ENCODE measurements at places on chromosomes 5 and 9. TPM values are rescaled to one million over a fixed set of nuclear protein-coding genes. Genes with fewer than 3 reads are reported as not detected.
A peak's percentile ranks its signal among the peaks of the same experiment; 100 is the strongest.

Gene ENTPD2
- total RNA-seq = 11.5 TPM

GRCh38 chr9:129558551-129559505 lies 62.1 kb downstream of the C9orf50 start:
- no peaks in the 10 kb centered on the region for H3K36me3 ChIP-seq
- H3K4me1 ChIP-seq = no peaks in the 10 kb centered on the region

Gene TUSC1
- total RNA-seq = 25.1 TPM

Gene ASS1
- 156 TPM for total RNA-seq

Gene SLC34A3
- 0.48 TPM for total RNA-seq

Gene PRELID2
- 21.8 TPM for total RNA-seq

GRCh38 chr5:76351176-76351575 lies 51.9 kb upstream of the IQGAP2 start:
- no peaks in the 10 kb centered on the region for H3K27me3 ChIP-seq
- no peaks in the 10 kb centered on the region for H3K4me1 ChIP-seq
- DNase-seq = no peak
- H3K27ac ChIP-seq = no peak overlapping the region
- H3K4me3 ChIP-seq = no peak overlapping the region

DNA sequence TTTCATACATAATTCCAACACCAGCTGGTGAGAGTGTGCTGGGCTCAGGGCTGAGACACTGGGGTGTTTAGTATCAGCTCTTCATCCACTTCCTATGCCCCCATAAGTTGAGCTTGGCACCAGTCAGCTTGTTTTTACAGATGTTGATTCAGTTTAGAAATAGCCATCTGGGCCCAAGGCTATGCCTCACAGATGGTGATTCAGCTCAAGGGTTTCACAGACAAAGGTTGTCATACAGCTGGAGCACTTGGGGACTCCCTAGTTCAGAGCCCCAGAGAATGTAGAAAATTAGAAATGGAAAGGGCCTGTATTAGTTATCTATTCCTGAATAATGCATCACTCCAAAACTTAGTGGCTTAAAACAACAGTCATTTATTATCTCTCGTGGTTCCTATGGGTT lies 10.3 kb upstream of the CRHBP start:
- no peaks in the 10 kb centered on the region for H3K36me3 ChIP-seq
- H3K4me3 ChIP-seq = no peak overlapping the region
- H3K27ac ChIP-seq = no peak overlapping the region

- H3K27me3 ChIP-seq = no peaks in the 10 kb centered on the region
- no peak for DNase-seq
- H3K27ac ChIP-seq = peak overlapping the region; percentile 28
- H3K4me1 ChIP-seq = peaks cover 3% of the 10 kb centered on the region
Measured at GRCh38 chr9:2496169-2496568, 125.4 kb upstream of the VLDLR start.

DNA sequence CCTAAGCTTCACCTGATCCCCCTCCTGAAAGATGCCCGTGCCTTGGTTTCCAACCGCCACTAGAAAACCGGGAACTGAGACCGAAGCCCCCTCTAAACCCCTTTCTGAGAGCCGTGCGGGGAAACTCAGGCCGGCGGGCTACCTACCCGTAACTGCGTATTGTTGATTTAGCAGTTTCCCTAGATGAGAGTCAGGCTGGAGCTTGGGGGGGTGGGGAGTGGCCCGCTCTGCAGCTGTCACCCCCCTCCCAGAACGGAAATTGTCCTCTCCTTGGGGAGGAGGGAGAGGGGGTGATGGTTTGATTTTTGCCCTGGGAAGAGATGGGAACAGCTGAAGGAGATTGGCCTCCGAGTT lies 2.5 kb downstream of the CXXC5 start:
- H3K4me3 ChIP-seq = peak overlapping the region; percentile 79
- DNase-seq = no peak
- H3K4me1 ChIP-seq = peaks cover 1% of the 10 kb centered on the region
- no peaks in the 10 kb centered on the region for H3K27me3 ChIP-seq

DNA sequence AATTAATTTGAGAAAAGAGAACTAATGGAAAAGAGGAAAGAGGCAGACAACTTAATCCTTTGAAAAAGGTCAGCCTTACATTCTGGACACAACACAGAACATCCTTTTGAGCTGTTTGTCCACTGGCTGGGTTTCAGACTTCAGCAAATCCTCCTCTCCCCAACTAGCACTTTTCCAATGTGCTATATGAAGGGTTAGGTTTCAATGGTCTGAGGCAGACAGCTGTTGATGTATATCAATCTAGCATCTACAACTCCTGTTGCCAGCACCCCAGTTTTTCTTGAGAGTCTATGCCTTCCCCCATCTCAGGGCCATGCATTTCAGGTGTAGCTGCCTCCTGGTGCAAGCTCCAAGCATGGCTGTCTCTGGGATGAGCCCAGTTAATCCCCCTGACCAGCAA lies 174.2 kb downstream of the TRIM32 start:
- no peaks in the 10 kb centered on the region for H3K36me3 ChIP-seq
- no peaks in the 10 kb centered on the region for H3K27me3 ChIP-seq
- H3K4me1 ChIP-seq = no peaks in the 10 kb centered on the region
- no peak for DNase-seq

GRCh38 chr9:77156646-77157371 lies 20.5 kb upstream of the VPS13A start:
- H3K4me1 ChIP-seq = no peaks in the 10 kb centered on the region
- H3K27me3 ChIP-seq = no peaks in the 10 kb centered on the region
- no peak for DNase-seq
- no peak overlapping the region for H3K27ac ChIP-seq
- H3K36me3 ChIP-seq = no peaks in the 10 kb centered on the region

Gene OLFML2A
- total RNA-seq = 86.5 TPM

DNA sequence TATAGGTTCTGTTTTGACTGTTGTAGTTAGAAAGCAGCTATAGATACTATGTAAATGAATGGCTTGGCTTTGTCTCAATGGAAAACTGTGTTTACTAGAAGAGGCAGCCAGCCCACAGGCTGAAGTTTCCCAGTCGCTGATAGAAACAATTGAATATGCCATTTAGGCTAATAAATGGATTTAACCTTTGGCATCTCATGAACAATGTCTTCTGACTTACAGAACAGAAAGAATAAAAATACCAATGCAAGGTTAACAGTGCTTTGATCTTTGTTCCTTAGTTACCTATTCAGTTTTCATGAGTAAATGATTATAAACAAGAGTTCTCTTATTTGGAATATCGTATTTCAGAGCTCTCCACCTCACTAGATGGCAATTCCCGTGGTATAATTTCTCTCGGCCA lies 120.6 kb downstream of the PAM start:
- no peak overlapping the region for H3K27ac ChIP-seq
- H3K4me1 ChIP-seq = peaks cover 3% of the 10 kb centered on the region
- no peaks in the 10 kb centered on the region for H3K27me3 ChIP-seq
- no peaks in the 10 kb centered on the region for H3K36me3 ChIP-seq
- DNase-seq = no peak
- no peak overlapping the region for H3K4me3 ChIP-seq

- no peak overlapping the region for H3K27ac ChIP-seq
- no peak overlapping the region for H3K4me3 ChIP-seq
- no peaks in the 10 kb centered on the region for H3K27me3 ChIP-seq
- DNase-seq = no peak
- H3K36me3 ChIP-seq = no peaks in the 10 kb centered on the region
Measured at GRCh38 chr5:173772384-173773059, 115.6 kb upstream of the CPEB4 start.

Gene ZNF366
- total RNA-seq = 20.0 TPM

Gene KIAA0825
- 34.6 TPM for total RNA-seq

DNA sequence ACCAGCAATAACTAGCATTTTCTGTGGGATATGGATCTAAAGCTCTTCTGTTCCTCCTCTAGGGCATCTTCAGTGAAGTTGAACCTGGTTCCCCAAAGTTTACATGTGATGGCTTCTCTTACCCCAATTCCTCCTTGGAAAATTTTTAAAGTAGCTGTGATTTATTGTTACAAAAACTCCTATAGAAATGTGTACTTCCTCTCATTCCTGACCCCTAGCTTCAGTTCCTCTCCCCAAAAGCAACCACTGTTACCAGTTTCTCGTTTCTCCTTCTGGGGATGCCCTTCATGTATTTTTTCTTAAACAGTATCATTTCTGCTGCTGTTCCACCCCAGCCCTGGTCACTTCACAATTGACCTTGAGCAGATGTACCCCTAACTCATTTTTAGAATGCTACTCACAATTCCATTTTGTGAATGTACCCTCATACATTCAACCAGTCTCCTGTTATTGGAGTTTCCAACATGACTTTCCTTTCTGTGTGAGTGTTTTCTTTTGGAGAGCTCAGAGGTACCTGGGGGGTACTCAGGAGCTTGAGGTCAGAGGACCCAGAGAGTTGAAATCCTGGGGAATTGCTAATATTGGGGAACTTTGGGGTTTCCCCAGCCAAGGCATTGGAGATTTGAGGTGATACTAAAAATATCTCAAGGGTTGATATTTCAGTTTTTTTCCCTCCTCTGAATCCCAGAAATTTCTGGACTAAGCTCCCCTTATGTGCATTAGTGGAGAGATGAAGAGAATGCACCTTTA lies 18.6 kb upstream of the GLRX start:
- H3K4me1 ChIP-seq = no peaks in the 10 kb centered on the region
- H3K27me3 ChIP-seq = no peaks in the 10 kb centered on the region
- no peaks in the 10 kb centered on the region for H3K36me3 ChIP-seq
- H3K4me3 ChIP-seq = no peak overlapping the region
- DNase-seq = no peak

Gene OR2Y1
- total RNA-seq = not detected

Gene ITK
- total RNA-seq = 0.41 TPM

DNA sequence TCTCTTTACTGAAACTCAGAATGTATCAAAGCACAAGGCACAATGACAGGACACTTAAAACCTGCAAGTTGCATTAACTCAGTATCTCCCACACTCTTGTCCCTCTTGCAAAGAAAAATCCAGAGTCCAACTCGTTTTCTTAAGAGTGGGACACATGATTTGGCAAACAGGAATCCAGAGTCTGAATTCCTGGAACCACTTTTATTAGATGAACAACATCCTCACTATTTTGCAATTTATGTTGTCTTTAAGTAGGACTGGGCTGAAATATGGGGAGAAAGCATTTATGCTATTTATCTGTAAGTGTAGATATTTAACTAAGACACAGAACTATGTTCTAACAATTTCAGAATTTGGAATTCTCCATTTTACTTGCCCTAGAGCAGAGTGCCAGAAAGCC lies 69.1 kb downstream of the ABCA1 start:
- H3K36me3 ChIP-seq = no peaks in the 10 kb centered on the region
- H3K4me1 ChIP-seq = no peaks in the 10 kb centered on the region
- H3K27me3 ChIP-seq = no peaks in the 10 kb centered on the region
- no peak for DNase-seq
- peak overlapping the region; percentile 9 for H3K27ac ChIP-seq

GRCh38 chr5:75023368-75024159 lies 28.8 kb downstream of the GCNT4 start:
- no peaks in the 10 kb centered on the region for H3K27me3 ChIP-seq
- no peak overlapping the region for H3K27ac ChIP-seq
- H3K4me1 ChIP-seq = no peaks in the 10 kb centered on the region

DNA sequence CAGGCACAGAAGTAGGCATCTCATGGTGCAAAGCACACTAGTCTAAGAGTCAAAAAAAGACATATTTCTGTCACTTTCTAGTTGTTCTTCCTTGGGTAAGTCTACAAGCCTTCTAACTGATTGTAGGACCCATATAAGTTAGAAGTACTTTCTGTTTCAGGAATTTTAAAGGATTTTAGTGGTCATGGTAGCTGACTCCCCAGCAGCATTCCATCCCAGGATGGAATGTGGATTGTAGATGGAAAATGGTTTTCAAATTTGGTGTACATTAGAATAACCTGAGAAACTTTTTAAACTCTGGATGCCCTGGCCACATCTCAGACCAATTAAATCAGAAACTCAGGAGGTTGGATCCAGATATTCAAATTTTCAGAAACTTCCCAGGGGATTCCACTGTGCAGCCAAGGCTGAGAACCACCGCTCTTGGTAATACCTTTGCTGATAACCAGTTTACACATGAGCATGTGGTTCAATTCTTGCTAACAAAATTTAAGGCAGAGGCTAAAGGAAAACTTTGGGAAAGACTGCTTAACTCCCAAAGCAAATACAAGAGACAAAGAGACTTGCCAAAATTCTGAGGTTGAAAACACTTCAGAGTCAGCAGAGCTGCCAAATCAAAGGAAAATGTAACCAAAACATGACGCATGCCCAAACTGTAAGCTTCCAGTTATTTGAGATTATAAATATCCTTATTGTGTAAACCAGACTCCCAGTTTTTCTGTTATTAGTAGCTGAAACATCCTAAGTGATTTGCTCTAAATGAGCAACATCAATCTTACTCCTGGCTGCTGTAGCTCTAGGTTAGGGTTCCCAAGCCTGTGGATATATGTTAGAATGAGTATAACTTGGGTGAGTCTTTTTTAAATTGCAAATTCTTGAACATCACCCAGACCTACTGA lies 145.4 kb upstream of the MTAP start:
- H3K4me3 ChIP-seq = no peak overlapping the region
- H3K27ac ChIP-seq = no peak overlapping the region
- no peak for DNase-seq
- H3K4me1 ChIP-seq = no peaks in the 10 kb centered on the region
- H3K27me3 ChIP-seq = no peaks in the 10 kb centered on the region

Gene MAP3K1
- 95.3 TPM for total RNA-seq

Measured in uterus (tissue), 4 donors.